T-helper 2 cell (primary cell): ENCODE measurements at places on chromosomes 3 and 15.

GRCh38 chr3:9198899-9199335, 50.5 kb downstream of the SRGAP3 start:
- no peak for DNase-seq

DNA sequence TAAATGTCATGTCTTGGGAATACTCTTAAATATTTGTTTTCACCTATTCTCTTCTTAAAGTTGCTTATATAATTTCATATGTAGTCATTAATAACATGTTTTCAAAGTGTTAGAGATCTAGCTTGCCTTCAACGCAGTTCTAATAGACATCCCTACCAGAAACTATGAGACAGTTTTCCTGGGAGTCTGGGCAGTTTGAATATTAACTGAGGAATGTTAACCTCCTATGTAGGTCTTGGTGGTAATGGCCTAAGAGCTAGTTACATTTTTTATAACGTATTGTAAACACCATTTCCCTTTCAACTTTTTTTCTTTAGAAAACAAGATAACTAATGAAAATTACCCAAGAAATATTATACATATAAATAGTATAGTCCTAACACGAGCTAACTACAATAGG, 328.2 kb downstream of the TIGIT start:
- no peak for DNase-seq

- no peak for DNase-seq
These were observed 103.2 kb downstream of the PPP2R3A start for GRCh38 chr3:136068708-136069107.

GRCh38 chr15:87660251-87661129, 596.0 kb downstream of the NTRK3 start:
- DNase-seq: no peak

DNA sequence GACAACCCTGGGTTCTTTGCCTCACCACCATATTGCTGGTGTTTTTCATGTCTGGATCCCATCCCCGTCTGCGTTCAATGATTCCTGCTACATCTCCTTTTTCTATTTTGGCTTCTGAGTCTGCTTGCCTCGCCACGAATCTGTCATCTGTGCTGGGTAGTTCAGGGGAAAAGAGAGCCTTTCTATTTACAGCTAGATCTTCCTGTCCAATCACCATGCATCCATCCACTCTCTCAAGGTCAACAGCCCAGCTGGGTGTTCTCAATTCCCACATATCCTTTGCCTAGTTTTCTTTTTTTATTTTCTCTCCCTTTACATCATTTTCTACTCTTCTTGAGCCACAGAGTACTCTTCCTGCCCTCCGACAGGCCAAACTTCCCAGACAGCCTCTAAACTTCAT, 104.8 kb upstream of the RAD18 start:
- DNase-seq: no peak

DNA sequence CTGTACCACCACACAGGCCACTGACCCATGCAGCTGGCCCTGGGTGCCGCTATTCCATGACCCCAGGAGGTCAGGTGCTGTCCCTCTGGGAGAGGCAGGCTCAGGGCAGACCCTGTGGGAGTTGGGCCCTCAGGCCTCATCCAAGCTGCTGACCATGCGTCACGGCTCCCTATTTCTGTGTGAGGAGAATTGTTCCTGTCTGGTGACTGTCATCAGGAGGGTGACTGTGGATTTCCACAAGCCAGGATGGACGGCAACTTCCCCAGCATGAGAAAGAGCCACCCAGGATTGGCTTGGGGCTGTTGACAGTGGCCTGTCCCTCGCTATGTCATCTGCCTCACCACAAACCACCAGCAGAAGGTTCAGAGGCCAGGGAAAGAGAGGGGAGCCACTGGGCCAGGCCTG, 41.4 kb downstream of the ZDHHC19 start:
- DNase-seq: no peak

- DNase-seq: no peak
These were observed 77.5 kb downstream of the THSD4 start for GRCh38 chr15:71192816-71193215.

DNA sequence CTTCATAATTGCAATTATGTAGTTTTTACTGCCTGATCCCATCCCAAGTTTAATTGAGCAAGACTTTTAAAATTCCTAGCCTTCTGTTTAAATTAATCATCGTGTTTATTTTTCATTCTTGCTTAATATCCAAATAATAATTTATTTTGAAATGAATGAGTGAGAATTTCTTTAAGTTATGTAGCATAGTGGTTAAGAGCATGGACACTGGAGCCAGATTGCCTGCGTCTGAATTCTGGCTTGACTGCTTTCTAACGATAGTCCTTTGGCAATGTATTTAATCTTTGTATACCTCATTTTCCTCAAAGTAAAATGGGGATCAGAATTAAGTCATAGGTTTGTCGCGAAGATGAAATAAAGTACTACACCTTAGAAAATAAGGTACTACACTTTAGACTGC, 71.4 kb downstream of the LRRC49 start:
- DNase-seq: no peak

- no peak for DNase-seq
These were observed 277.6 kb downstream of the THSD4 start for GRCh38 chr15:71392861-71393283.

DNA sequence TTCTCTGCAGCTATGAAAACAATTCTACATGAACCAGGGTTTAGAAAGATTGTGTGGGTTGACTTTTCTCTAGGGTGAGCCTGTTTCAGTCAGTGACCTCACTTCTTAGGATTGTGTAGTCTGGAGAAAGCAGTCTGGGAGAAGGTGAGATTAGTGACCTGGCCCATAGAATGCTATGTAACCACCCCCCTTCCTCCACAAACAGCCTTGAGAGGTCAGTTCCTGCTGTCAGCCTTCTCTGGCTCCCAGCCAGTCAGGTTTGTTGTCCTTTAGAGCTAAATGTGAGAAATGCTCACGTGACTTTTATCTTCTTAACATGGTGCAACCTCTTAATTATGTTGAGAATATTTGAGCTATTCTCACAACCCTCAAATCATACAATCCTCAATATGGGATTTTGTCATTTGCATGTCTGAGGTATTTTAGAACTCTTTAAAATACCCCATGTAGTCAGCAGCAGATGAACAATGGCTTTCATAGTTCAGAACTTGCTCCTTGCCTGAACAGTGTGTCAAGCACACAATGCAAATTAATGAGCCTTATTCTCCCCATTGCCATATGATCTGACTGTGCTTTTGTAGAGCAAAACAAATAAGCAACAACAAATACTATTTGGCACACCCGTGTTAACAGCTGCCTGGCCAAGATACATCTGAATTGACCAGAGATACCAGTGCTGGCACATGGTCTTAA, 311.6 kb downstream of the CNTN6 start:
- DNase-seq: no peak

GRCh38 chr15:60083318-60083717, 79.2 kb downstream of the FOXB1 start:
- no peak for DNase-seq

DNA sequence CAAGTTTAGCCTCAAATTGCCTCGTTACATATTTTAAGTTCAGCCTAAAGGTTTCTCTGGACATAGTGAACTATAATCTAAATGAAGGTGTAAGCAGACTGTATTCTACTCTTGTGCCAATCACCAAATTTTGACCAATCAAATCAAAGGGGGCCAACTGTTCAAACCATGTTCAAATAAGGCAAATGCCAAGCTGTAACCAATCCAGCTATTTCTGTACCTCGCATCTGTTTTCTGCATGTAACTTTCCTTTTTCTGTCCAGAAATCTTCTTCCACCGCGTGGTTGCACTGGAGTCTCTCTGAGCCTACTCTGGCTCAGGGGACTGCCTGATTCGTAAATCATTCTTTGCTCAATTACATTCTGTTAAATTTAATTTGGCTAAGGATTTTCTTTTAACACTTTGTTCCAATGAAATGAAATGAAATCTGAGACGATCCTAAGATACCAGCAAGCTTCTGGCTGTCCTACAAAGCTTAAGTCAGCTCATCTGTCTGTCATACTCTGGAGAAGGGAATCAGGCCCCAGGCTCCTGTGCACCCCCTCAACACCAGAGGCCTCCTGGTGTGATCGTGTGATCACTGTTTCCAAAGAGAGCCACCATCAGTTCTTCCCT, 53.2 kb upstream of the ZNF148 start:
- no peak for DNase-seq

- no peak for DNase-seq
These were observed 101.6 kb downstream of the CGNL1 start for GRCh38 chr15:57477736-57478522.

GRCh38 chr3:156718622-156719306, 44.4 kb downstream of the TIPARP start:
- no peak for DNase-seq

DNA sequence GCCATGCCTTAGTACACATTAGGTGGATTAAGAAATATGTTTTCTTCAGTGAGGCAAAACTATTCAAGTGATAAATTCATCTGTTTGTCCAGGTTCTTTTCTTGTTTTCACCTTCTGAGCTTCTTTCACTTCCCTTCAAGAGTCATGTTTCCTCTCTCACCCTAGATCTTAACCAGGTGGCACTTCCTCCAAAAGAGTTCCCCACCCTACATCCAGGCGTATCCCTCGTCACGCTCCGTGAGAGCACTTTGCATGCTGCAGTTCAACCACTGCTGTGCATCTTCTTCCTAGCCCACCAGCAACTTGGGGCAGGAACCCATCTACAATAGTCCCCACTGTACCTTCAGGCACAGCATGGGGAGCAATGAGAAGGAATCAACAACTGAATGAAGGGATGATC, 28.9 kb downstream of the OSBPL10 start:
- no peak for DNase-seq

- DNase-seq: peak; percentile 77
These were observed 2.8 kb upstream of the FAM131A start for GRCh38 chr3:184334470-184335158.

- no peak for DNase-seq
These were observed 48.9 kb downstream of the PTPRG start for GRCh38 chr3:61610316-61610715.

DNA sequence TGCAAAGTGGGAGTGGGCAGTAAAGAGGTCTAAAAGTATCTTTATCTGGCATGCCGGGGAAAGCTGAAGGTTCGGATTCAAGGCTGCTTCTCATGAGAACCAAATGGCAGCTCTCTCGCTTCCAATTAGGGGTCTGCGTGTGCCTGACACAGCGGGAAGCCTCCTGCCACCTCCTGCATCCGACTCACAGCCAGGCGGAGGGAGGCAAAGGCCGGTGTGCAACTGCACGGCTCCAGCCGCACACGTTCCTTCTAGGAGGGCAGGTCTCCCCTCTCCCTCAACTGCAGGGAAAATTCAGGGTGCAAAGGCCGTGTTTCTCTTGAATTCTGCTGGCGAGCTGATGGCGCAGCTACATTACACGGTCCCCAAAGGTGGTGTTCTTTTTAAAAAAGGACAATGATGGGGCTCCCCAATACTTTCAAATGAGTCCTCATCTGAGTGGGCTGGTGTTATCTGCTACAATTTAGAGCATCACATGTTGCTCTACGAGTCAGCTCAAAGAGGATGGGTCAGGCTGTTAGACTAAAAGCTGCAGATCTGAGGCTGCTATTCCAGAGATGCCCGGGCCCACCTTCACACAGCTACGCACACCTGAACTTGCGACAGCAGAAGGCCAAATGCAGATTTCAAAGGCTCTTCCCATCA, 226.6 kb downstream of the ADAMTS17 start:
- DNase-seq: no peak

DNA sequence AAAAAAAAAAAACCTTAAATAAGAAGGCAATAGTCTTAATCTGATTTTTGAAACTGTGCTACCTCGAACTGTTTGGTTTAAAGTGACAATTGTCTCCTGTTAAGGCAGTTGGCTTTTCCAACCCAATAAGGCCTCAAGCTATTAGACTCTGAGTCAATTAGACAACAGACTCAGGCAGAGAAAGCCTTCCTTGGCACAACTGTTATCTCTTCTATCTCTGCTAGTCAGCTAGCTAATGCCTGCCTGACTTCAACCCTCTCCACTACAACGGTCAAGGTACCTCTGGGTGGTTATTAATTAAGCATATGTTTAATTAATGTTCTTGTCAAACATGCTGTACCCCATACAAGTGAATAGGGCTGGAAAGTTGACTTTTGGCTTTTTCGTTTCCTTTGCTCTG, 110.2 kb upstream of the NLGN1 start:
- DNase-seq: no peak

DNA sequence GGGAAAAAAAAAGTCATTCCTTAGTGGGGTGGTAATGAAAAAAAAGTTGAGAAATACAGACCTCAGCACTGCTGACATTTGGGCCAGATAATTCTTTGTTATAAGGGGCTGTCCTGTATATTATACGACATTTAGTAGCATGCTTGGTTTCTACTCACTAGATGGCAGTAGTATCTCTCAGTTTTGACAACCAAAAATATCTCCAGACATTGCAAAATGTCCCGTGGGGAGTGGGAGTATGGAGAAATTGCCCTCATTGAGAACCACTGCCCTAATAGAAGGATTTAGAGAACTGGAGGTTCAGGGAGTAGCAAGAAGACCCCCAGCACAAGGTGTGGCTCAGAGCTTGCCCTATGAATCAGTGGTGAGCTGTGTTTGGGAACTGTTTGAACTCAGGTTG, 28.6 kb upstream of the TEX264 start:
- DNase-seq: no peak

DNA sequence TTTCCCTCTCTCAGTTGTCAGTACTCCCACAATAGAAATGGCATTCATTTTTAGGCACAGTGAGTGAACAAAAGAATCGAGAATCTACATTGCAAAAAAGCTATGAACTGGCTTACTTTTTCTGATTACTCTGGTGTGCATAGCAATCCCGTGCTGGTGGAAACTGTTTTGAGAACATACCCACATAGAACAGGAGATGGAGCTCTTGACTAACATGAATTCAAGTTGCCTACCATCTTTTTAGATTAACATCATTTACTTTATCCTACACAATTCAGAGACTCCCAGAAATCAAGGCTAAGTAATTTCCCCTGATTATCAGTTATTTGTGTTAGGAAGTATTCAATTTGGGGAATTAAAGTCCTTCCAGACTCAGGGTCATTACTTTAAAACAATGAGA, 326.6 kb downstream of the ARPP21 start:
- DNase-seq: no peak

DNA sequence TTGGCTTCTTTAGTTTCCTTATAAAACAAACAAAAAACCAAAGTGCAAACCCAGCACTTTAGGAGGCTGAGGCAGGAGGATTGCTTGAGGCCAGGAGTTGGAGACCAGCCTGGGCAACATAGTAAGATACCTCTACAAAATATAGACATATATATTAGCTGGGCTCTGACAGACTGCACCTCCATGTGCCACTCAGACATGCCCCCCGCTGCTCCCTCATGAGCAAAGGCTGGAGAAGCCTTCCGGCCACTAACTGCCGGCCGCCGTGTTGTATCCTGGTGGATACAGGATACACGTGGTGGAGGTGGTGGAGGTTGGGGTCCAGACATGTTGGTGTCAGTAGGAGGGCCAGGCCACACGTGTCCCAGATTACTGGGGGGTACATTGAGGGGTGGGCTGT, 29.4 kb upstream of the CCR4 start:
- DNase-seq: no peak

GRCh38 chr3:195813916-195814640, 2.3 kb upstream of the MUC4 start:
- no peak for DNase-seq

DNA sequence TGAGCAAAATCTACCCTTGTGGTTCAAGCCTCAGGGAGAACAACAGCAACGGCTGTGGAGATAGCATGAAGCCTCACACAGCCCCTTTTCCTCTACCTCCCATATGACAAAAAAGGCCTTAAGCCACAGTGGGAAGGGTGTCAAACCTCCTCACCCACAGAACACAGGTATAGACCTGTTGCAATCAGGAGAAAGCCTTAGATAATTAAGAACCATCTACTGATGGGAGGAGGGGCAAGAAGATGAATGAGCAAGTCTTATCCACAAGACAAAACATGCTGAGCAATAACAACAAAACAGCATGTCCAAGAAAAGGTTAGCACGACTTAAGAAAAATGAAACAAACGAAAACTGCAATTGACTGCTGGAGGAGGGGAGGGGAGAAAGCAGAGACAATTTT, 272.9 kb upstream of the BCHE start:
- no peak for DNase-seq
